ENCODE measurements at places on chromosomes 5 and 9.

DNA sequence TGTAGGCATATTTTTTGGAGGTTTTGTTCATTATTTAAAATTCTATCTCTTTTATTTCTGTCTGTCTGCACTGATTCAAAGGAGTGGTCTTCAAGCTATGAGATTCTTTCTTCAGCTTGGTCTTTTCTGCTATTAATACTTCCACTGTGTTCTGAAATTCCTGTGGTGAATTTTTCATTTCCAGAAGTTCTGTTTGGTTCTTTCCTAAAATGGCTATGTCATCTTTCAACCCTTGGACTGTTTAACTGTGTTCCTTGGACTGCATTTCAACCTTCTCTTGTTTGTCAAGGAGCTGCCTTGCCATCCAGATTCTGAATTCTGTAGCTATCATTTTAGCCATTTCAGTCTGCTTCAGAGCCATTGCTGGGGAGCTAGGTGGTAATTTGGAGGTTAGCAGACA lies 76.3 kb downstream of the CERT1 start:
- DNase-seq, result no peak

DNA sequence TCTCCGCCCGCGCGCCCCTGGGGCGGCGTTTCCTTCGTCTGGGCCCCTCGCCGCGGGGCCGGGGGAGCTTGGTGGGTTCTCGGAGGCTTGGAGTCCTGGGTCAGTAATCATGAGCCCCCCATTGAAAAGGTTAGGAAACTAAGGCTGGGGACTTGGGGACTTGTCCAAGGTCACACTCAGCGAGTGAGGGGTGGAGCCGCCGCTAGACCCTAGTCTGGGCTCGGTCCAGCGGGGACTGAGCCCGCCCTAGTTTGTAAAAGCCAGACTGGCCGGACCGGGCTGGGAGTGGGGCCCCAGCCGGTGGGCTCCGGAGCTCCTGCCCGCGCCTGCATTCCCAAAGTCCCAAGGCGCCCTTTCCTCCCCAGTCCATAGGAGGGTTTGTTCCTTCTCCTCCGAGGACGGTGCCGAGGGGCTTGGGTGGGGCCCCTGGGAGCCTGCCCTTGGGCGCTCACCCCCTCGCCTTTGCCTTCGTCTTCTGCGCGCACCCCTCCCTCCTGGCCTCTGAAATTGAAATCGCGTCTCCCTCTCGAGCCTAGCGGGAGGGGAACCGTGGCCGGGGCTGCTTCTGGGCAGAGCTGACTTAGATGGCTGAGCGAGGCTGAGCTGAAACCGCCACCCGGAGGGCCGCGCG lies 995 bp downstream of the OLFM1 start:
- DNase-seq, result no peak

DNA sequence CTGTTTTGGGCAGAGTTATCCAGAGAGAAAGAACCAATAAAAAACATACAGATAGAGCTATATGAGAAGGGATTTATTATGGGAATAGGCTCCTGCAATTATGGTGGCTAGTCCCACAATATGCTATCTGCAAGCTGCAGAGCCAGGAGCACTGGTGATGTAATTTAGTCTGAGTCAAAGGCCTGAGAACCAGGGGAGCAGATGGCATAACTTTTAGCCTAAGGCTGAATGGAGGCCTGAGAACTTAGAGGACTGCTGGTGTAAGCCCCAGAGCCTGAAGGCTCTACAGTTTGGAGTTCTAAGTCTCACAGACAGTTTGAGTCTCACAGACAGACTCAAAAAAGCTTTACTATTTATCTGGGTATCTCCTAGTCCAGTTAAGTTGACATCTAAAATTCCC lies 263.8 kb downstream of the FBXL7 start:
- DNase-seq, result no peak

DNA sequence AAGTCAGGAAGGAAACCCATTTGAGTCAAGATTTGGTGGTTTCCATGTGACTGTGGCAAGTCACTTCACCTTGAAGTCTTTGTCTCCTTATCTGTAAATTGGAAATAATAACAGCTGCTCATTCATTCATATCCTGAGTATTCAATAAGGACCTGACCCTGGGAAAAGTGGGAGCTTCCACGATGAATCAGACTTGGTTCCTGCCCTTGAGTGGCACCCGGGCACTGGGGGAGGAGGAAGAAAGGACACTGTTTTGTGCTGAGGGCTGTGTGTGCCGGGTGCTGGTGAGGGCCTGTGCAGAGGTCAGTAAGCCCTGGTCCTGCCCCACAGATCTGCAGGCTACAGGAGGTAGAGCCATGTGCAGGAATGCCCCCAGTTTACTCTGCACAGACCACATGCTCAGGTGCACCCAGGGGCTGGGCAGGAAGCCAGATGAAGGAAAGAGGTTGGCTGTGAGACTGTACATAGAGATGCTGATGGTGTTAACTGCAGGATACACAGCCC lies 6.8 kb downstream of the NDST1 start:
- no peak for DNase-seq

- no peak for DNase-seq
Measured at GRCh38 chr5:175382171-175382570, 61.8 kb downstream of the DRD1 start.

- DNase-seq, result no peak
Measured at GRCh38 chr5:23139338-23140171, 286.4 kb upstream of the CDH12 start.

GRCh38 chr5:55969956-55970355 lies 24.8 kb downstream of the IL6ST start:
- DNase-seq, result no peak

GRCh38 chr5:24353611-24354010 lies 291.2 kb downstream of the CDH10 start:
- DNase-seq, result no peak

DNA sequence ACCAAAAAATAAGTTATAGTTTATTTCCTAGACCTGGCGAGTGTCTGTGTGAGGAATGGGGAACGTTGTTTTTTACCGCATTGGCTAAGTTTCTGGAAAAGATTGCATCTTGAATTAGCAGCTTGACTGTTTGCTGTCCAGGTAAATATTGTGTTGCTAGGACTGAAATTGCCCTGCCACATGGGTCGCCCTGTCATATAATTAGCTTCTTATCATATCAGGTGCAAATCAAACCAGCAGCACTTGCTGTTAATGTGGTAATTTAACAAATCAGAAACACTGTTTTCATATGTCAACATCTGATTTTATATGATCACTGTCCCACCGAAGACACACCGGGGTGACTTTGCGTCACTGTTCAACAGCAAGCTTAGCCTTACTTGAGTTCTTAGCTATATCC lies 63.7 kb upstream of the ZNF622 start:
- no peak for DNase-seq

Data from dorsolateral prefrontal cortex (tissue), 122 donors.